ENCODE measurements at places on chromosomes 2 and 18.
A peak's percentile ranks its signal among the peaks of the same experiment; 100 is the strongest.

DNA sequence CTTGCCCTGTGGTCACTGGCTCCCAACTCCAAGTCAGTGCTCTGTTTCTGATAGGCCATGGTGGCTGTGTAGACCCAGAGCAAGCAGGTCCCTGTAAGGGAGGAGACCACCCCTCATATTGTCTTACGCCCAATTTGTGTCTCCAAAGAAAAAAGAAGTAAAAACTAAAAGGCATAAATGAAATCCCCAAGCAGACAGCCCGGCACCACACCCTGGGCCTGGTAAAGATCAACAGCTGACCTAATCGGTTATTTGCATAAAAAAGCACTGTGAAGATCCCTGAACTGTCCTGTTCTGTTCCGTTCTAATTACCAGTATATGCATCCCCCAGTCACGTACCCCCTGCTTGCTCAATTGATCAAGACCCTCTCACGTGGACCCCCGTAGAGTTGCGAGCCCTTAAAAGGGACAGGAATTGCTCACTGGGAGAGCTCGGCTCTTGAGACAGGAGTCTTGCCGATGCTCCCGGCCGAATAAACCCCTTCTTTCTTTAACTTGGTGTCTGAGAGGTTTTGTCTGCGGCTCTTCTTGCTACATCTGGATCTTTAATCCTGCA lies 364.1 kb upstream of the HS6ST1 start:
- no peak for DNase-seq

- DNase-seq = no peak
These were observed 143.9 kb downstream of the ESCO1 start for GRCh38 chr18:21456428-21457178.

DNA sequence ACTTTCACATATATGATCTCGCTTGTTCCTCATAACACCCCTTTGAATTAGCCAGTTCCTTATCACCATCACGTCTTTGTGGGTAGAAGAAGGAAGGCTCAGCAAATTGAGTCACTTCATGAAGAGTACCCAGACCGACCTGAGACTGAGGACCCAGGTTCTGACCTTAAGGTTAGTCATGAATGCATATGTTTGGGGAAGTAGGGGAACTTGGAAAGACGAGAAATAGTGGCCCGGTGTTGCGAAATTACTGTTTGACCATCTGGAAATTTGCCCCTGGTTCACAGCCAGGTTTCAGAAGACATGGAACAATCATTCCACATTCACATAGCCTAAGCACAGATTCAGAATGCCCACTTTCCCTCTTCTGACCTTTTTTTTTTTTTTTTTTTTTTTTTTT lies 59.8 kb downstream of the MEIS1 start:
- DNase-seq = no peak

- DNase-seq = no peak
These were observed 129.7 kb downstream of the PTPRM start for GRCh38 chr18:7696780-7697179.

DNA sequence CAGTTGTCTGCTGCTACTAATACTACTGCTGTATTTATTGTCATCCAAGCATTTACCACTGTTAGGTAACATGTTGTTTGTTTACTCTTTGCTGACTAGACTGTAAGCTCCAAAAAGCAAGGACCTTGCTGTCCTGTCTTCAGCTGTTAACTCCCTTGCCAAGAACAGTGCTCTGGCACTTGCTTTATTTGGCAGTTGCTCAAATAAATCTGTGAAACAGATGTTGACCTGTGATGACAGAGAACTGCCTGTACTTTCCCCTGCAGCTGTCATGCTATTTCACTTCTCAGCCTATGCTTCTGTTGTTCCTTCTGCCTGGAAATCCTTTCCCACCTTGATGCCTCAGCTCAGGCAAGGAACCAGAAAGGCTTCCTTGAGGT lies 181.2 kb downstream of the ATAD2B start:
- no peak for DNase-seq

DNA sequence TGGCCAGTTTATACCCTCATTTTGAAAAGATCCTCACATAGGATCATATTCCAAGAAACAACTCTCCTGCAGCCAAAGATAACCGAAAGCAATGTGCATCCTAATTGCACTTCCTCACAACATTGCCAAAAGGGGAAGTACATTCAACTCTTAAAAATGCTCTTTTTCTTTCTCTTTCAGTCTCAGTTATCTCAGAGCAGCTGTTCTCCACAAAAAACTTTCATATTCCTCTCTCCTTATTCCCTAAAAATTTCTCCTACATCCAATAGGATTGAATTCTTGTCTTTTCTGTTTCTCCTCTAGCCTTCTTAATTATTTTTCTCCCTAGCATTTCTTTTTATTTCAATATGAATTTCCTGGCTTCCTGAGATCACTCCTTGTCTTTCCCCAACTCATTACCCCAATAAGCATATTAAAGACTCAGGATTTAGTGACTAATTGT lies 7.4 kb upstream of the VRK2 start:
- DNase-seq = no peak

DNA sequence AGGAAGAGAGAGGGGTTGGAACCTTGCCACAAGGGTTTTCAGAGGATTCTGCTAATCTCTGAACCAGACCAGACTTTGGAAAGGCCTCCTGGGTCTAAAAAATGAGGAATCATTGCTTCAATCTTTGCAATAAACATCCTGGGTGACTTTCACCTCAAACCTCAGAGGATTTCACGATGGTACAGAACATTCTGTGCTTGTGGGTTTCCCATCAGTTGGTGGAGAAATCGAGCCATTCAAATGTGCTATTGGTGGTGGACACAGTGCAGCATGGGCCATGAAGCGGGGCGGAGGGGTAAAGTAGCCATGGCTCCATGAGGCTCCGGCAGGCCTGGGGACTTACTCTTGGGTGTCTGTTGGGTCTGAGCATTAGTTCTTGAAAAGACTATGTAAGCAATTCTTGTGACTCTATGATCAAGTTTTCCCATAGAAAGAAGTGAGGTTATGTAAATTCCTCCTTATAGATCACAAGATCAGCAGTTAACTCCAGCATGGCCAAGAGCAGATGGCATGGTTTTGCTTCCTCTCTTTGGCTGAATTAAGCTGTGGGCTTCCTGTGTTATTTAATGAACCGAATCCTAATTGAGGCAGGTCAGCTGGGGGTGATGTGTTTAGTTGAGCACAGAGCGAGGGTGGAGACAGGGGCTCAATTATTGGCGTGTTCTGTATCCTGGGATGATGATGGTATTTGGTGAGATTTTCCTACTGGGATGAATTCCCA lies 1.9 kb upstream of the IL1R2 start:
- DNase-seq = no peak

- DNase-seq = peak; percentile 14
These were observed 316.1 kb upstream of the MYT1L start for GRCh38 chr2:2647141-2647541.

DNA sequence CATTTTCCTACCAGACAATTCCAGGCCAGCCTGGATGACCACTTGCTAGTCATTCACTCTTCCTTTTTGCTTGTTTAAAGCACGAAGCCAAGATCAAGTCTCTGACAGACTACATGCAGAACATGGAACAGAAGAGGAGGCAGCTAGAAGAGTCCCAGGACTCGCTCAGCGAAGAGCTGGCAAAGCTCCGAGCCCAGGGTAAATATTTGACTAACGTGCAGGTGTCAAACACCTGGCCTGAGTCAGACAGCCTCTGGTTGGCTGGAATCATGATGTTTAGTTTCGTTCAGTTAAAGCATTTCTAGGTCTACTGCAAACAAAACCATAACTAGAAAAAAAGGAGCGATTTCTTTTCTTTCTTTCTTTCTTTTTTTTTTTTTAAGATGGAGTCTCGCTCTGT lies 44.2 kb upstream of the LYPD6B start:
- no peak for DNase-seq

- DNase-seq = no peak
These were observed 25.3 kb downstream of the DHRS9 start for GRCh38 chr2:169094676-169095075.
